ENCODE measurements at places on chromosomes 13 and 19.

GRCh38 chr19:611481-611868 lies 21.8 kb downstream of the HCN2 start:
- peak; percentile 74 for DNase-seq

GRCh38 chr19:1015782-1016646 lies 4.9 kb downstream of the TMEM259 start:
- DNase-seq: no peak

- no peak for DNase-seq
Measured at GRCh38 chr13:72745260-72745659, 17.5 kb downstream of the BORA start.

GRCh38 chr13:29844441-29844840 lies 6.0 kb downstream of the UBL3 start:
- DNase-seq: no peak

DNA sequence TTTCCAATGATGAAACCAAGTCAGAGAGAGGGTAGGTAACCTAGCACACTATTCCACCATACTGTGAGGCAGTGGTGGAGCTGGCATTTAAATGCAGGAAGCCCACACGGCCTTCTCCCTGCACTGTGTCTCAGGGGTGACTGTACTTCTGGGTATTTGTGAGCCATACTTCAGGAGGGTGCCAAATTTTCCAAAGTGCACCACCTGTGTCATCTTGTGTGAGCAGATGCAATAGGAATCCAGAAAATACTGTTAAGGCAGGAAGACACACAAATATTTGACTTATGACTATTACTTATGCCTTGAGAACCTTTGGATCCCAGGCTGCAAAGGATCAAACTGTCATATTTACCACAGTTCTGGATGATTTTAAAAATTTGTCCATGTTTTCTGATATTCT lies 17.3 kb downstream of the ZNF229 start:
- DNase-seq: no peak

- no peak for DNase-seq
Measured at GRCh38 chr13:51156648-51157047, 45.6 kb upstream of the C13orf42 start.

- DNase-seq: no peak
Measured at GRCh38 chr13:101917475-101917810, 465.0 kb downstream of the ITGBL1 start.

DNA sequence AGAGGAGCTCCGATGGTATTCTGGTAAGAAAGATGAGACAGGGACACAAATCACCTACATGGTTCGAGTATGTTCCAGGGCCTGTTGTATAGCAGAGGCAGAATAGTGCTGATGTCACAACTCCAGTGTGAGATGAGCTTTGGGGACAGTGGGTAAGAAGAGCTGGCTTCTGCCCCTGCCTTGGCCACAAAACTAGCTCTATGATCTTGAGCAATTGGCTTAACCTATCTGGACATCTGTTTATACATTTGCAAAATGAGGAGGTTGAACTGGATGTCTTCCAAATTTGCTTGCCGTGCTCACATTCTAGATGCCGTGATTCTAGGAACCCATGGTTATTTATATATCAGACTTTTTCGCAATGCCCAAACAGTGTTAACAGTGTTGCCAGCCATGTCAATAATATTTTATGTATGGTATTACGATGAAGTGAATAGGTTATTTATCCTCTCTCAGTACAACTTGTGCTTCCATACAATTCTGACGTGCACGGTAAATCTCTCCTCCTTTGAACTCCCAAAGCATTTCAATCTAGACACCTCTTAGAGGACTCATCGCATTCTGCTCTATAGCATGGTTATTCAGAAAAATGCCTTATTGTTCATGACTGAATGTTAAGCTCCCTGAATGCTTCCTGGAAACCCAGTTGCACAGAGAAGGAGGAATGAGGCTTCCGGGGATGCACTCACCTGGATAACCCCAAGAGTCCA lies 316.0 kb downstream of the FOXO1 start:
- no peak for DNase-seq

DNA sequence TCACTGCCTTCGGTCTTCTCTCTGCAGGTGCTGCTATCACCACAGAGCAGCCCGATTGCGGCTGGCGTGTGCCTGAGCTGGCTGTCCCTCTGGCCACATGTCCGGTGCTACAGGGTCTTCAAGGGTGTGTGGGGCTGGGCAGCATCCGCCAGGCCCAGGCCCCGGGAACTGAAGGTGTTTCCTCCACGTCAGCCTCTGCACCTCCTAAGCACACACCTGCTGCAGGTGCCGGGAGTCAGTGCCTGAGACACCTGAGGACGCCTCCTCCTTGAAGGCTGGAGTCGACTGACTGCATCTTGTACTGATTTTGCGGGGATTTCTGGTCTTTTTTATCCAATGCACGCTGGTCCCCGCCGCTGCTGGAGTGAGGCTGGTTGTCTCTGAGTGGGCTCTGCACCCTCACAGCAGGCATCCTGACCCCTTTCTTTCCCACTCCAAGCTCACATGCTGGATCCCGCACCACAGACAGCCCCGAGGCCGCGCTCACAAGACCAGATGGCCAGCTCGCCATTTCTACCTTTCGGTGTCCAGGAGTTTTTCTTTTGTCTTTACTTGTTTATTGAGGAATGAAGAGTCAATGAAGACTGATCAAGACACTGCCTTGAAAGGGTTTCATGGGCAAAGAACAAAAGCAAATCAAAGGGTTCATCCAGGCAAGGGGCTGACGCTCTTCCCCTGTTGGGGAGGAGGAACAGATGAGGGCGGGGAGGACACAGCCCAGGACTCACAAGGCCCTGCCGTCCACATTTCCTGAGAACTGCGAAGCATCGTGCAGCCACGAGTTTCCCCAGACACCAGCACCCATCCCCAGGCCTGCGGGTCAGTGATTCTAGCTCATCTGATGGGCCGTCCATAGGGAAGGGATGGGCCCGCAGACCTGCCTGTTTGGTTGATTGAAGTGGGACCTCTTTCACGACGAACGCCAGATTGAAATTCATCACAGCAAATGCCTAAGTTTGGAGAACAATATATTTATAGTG lies 203.8 kb upstream of the SOX1 start:
- DNase-seq: no peak

DNA sequence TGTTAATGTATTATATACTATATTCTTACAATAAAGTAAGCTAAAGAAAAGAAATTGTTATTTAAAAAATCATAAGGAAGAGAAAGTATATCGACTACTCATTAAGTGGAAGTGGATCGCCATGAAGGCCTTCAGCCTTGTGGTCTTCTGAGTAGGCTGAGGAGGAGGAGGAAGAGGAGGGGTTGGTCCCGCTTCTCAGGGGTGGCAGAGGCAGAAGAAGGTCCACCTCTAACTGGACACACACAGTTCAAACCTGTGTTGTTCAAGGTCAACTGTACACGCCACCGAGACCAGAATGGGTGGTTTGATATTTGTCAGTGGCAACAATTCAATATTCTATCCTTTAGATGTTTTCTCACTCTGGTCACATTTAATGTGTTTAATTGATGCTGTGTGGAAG lies 67.2 kb downstream of the ALOX5AP start:
- no peak for DNase-seq

DNA sequence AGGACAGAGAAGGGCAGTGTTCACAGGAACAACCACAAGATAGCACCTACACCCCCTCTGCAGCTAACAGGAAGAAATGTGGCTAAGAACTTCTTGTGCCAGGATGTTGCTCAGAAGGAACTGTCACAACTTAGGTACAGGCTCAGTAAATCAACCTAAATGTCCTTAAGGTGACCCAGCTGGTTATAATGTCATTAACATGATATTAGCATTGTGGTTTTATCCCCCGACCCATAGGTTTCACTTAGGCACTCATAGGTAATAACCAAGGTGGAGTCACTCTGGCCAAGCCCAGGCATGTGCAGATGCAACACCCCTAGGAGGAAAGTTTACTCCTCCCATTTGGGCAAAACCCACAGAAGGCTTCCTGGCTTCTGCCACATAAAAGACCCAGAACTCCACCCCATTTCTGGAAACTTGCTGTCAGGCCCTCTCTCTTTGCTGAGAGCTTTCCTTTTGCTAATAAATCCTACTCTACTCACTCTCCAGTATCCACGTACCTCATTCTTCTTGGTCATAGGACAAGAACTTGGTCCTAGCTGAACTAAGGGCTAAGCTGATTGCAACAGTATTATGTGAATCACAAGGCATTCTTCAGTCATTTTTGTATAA lies 951.3 kb downstream of the SLITRK5 start:
- no peak for DNase-seq

- DNase-seq: peak; percentile 83
Measured at GRCh38 chr13:94480672-94481145, 1.2 kb upstream of the DCT start.

- DNase-seq: no peak
Measured at GRCh38 chr13:59276436-59276835, 887.3 kb downstream of the DIAPH3 start.

DNA sequence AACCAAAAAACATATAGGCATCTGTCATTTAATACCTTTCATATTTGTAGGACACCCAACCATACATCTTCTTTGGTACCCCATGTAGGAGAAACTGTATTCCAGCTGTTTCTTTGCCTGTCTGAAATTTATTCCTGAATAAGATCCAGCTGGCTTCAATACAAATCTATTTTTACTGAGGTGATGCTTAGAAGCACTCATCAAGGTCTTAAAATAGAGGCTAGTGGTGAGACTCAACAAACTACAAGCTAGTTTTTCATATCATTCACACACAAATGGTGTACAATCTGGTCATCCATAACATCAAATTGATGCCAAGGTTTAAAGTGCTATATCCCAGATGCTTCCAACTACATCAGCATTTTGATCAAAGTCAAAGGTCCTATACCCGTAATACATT lies 1071.3 kb upstream of the MIR17HG start:
- no peak for DNase-seq

GRCh38 chr13:20258963-20259288 lies 26.8 kb upstream of the GJB6 start:
- no peak for DNase-seq

- no peak for DNase-seq
Measured at GRCh38 chr13:111227405-111227804, 93.0 kb upstream of the TEX29 start.

- DNase-seq: no peak
Measured at GRCh38 chr19:7554990-7555864, 19.7 kb downstream of the PNPLA6 start.

DNA sequence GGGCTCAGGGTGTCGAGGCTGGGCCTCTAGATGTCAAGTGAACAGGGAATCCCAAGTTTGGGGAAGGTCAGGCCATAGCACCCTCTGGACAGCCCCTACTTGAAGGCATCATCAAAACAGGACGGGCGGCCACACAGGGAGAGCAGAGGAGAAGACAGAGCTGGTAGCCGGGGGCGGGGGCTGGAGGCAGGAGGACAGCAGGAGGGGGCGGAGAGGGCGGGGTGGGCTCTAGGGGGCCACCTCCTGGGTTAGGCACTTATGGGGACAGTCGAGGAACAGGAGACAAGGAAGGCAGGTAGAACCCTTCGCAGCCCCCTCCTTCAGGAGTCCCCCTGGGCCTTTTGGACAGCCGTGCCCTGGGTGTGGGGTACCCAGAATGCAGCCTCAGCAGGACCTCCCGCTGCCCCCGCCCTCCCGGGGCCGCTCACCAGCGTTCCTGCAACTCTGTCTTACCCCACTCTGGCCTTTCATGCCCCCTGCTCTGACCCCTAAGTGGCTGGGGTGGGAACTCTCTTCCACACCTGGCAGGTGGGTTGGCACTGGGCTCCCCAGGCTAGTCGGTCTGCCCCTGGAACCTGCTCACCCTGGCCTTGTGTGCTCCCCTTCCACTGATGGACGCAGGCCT lies 5.8 kb downstream of the SSBP4 start:
- DNase-seq: no peak

DNA sequence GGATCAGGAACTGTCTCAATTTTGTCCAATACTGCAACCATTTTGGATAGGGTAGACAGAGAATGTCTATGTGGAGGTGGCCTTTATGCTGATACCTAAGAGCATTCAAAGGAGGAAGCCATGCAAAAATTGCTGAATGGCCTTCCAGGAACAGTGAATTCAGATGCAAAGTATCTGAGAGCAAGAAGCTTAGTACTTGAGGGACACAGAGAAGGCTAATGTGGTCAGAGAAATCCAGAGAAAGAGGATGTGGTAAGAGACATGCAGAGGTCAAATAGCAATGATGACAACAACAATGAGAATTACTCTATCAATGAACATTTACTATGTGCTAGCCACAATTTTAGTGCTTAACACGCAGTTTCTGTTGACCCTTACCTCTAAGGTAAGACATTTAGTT lies 785.6 kb upstream of the KLHL1 start:
- DNase-seq: no peak

- DNase-seq: no peak
Measured at GRCh38 chr13:24087605-24088225, 72.8 kb upstream of the SPATA13 start.

DNA sequence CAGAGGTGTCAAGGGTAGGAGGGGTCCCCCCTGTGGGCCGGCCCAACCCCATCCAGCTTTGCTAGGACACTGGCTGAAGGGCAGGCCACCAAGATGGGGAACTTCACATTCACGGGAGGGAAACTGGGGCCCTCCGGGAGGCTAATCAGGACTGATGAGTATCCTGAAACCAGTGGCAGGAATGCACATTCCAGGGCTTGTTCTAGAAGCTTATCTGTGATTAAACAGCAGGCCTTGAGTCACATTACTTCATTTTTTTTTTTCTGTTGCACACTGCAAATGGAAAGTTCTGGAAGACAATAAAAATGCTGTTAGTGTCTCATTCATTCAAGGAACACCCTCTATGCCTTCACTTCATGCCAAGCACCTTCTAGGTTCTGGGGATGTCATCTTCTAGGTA lies 15.5 kb upstream of the SIGLEC11 start:
- no peak for DNase-seq

DNA sequence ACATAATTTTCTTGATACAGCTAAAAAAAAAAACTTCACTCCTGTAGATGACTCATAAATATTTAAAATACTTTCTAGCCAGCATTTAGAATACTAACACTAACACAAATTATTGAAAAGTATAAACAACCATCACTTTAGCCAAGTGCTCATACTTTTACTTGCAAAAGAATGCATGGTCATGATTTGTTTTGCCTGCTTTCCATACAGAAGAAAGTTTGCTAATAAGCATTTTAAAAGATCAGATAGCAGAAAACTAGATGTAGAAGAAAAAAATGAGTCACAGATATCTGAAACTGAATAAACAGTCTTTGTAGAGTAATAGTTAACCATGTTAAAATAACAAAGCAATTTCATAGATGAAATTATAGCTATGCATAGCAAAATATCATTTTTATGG lies 2280.4 kb upstream of the PCDH20 start:
- peak; percentile 17 for DNase-seq

DNA sequence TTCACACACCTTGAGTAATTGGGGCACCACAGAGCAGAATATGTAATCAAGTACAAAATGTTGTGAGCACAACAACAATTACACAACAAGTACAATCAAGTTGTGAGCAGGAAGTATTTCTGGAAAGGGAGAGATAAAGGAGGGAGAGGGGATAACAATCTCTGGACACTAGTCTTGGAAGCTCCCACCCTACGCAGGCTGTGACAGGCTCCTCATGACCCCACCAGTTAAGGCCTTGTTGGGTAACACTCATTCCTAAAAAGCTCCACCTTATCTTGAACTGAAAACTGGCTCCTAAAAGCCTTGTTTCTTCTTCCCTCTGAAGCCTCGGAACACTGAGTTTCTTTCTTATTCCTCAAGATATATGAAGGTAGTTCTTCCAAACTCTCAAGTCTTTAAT lies 806.0 kb downstream of the UQCRFS1 start:
- DNase-seq: no peak

- no peak for DNase-seq
Measured at GRCh38 chr19:54606891-54607784, 13.7 kb downstream of the LILRA1 start.

- DNase-seq: no peak
Measured at GRCh38 chr13:43546251-43546650, 240.5 kb downstream of the ENOX1 start.

All from stromal cell of bone marrow (primary cell).